Fibroblast of skin of right quadriceps (primary cell): ENCODE measurements at places on chromosomes 6 and 20.

DNA sequence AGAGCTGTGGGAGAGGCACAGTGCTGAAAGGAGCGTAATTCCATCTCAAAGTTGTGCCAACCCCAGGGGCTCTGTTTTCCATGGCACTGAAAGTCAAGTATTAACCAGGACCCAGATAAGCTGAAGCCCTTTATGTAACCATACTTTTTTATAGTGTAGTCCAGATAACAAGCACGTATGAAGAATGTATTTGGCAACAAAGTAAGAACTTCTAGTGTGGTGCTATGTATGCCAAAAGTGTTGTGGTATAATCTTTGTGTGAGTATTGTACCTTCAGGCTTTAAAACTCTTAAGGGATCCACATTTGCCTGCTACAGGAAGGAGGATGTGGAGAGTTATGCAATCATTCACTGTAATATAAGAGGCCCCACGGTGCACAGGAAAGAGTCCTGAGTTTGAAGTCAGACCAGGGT lies 129.4 kb downstream of the IBTK start:
- DNase-seq = peak; percentile 9

DNA sequence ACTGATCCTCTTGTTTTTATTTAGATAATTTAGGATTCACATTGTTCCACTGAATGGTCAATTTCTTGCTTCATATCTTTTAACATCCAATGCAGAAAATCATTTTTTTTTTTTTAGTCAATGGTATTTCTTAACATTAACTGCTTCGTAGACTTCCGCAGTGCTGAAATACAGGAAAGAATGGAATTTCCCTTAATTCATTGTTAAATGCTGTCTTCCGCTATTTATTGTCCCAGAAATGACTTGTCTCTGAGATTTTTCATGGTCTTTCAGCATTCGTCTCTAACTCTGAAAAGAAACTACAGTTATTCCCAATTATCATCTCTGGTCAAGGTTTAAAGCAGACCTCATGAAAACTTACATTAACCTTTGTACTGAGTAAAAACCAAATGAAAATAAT lies 1029.1 kb upstream of the MANEA start:
- DNase-seq = no peak

DNA sequence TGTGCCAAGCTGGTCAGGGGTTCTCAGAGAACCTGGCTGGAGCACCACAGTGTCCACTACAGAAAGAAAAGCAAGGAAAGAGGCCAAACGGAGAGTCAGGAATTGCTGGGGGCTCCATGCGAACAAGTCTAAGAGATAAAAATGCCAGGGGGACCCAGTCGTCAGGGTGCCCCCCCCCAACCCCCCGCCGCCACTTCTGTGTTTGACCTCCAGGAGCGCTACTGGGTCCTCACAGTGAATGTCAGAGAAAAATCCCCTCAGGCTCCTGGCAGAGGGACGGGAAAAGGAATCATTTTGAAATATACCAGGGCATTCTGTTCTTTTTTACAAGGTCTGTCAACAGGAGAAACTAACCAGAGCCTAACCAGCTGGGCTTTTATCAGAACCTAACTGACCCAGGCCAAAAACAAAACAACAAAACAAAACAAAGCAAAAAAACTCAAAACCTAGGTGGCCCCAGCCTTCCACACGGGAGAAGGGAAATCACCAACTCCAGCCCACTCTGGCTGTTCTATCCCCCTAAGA lies 17.9 kb upstream of the NELFCD start:
- no peak for DNase-seq

DNA sequence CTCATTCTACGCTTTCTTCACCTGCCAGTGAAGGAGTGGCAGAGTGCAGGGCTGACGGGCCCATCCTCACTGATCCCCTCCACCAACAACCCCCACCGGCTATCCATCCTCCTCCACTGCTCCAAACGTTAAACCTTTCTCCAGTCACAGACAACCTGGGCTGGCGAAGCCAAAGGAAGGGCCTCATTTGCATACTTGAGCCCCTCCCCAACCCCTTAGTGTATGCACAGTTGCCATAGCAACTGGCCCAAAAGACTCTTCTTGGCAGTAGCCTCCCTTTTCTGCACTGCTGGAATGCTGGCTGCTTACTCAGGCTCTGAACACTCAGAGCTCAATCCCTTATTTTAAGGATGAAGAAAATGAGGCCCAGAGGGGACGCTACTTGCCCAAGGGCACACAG lies 130.3 kb downstream of the GRM4 start:
- peak; percentile 12 for DNase-seq

- no peak for DNase-seq
Measured at GRCh38 chr6:130120731-130121130, 102.0 kb downstream of the SAMD3 start.

DNA sequence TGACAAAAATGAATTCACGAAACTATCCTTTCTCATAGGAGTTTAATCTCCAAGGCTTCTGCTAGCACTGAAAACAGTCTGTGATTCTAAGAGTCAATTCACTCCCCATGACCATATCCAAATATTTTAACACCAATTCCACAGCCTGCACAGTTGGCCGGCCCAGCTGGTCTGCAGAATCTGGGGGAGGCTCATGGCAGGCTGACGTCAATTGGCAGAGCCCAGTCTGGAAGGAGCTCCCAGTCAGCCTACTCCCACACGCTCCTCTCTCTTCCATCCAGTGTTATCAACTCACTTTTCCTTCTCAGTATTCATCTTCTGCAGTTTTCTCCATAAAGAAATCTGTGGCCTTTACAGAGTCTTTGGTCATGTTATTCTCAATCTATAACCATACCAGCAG lies 111.0 kb downstream of the TBXT start:
- DNase-seq = peak; percentile 15

- no peak for DNase-seq
Measured at GRCh38 chr6:157909282-157909664, 72.4 kb upstream of the SYNJ2 start.

- DNase-seq = peak; percentile 75
Measured at GRCh38 chr6:139891471-139891870, 517.0 kb upstream of the CITED2 start.

GRCh38 chr6:158607411-158608170 lies 37.0 kb downstream of the DYNLT1 start:
- DNase-seq = no peak

- DNase-seq = no peak
Measured at GRCh38 chr6:37060195-37060559, 54.7 kb downstream of the FGD2 start.

DNA sequence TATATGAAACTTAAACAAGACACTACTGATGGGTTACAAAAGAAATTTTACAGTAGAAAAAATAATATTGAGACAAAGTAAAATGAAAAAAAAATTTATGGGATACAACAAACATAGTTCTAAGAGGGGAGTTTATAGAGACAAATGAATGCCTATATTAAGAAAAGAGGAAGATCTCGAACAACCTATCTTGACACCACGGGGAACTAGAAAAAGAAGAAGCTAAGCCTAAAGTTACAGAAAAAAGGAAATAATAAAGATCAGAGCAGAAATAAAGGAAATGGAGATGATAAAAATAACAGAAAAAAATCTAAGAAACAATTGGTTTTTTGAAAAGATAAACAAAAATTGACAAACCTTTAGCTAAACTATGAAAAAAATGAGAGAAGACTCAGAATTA lies 9.1 kb upstream of the ECHDC1 start:
- DNase-seq = no peak

DNA sequence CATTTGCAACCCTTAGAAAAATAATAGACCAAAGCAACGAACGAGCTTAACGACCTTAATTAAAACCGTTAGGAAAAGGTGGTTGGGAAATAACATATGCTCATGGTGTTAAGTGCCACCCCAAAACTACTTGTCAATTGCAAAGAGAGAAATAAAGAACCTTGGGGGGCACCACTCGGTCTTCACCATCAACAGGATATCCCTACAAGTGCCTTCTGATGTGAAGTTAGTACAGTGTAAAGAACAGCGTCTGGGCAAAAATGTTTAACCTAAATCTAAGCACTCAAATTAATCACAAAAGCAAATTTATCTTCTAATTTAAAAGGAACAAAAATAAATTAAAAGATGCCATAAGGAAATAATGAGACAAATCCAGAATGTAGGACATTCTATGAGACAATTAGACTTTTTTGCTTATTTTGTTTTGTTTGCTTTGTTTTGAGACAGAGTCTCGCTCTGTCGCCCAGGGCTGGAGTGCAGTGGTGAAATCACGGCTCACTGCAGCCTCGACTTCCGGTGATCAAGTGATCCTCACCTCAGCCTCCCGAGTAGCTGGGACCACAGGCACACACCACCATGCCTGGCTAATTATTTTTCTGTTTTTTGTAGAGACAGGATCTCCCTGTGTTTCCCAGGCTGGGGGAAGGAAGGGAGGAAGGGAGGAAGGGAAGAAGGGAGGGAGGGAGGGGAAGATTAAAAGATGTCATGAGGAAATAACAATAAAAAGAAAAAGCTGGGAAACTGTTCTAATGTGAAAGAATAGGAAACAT lies 41.3 kb upstream of the BTN3A2 start:
- DNase-seq = no peak

DNA sequence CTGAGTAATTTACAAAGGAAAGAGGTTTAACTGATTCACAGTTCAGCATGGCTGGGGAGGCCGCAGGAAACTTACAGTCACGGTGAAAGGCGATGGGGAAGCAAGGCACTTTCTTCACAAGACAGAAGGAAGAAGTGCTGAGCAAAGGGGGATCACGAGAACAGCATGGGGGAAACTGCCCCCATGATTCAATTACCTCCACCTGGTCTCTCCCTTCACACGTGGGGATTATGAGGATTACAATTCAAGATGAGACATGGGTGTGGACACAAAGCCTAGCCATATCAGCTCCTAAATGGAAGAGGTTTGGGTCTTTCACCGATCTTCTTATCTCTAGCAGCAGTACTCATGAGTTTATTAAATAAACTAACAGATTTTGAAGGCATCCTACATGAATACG lies 152.9 kb upstream of the RUNX2 start:
- no peak for DNase-seq

- peak; percentile 3 for DNase-seq
Measured at GRCh38 chr6:124795643-124796463, 166.4 kb upstream of the RNF217 start.

DNA sequence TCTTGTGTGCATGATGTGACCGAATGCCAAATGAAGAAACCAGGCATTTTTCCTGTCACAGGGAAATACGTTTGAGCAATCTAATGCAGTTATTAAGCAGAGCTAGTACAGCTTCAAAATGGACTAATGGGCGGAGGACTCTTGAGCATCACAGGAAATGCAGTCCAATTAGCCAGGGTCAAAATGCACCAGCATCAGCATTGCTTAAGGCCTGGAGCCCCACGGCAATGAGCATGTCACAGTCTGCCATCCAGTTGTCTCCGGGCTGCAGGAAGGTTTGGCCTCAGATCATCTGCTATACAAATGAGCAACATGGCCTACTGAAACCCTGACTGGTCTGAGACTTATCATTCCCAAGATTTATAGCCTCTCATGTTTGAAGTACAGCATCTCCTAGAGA lies 652.1 kb upstream of the SLC35B3 start:
- DNase-seq = no peak

DNA sequence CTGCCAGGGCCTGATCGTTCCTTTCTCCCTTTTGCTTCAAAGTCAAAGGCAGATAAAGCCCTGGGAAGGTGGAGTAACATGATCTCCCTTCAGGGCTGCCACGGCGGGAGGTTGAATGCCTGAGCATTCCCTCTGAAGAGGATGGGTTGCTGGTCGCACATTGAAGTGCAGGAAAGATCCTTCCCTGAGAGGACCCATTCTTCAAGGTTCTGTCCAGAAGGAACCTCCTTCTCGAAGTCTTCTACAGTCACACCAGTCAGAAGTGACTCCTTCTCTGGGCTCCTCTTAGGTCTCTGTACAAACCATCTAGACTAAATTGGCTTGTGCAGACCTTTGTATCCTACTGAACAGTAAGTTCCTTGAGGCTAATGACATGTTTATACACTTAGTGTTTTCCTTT lies 192.6 kb upstream of the VGLL2 start:
- no peak for DNase-seq

- DNase-seq = no peak
Measured at GRCh38 chr20:25008388-25009217, 16.1 kb upstream of the APMAP start.

- no peak for DNase-seq
Measured at GRCh38 chr20:63765082-63765873, 25.7 kb downstream of the SLC2A4RG start.

DNA sequence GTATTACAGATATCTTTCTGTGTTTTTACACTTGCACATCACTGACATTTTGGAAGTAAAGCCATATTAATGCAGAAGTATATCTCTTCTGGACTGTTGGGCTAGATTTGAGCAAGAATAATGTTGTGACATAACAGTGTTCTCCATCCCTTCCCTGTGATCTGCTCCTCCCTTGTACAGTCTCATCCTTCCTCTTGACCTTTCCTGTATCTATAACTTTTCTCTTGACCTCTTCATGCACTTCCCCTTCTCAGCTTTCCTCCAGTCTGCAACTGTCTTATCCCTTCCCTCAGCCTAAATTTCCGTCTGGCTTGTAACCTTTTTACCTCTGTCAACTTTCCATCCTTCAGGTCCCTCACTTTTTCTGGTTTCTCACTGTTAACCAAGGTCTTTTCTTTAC lies 29.8 kb downstream of the NCOA3 start:
- DNase-seq = no peak

DNA sequence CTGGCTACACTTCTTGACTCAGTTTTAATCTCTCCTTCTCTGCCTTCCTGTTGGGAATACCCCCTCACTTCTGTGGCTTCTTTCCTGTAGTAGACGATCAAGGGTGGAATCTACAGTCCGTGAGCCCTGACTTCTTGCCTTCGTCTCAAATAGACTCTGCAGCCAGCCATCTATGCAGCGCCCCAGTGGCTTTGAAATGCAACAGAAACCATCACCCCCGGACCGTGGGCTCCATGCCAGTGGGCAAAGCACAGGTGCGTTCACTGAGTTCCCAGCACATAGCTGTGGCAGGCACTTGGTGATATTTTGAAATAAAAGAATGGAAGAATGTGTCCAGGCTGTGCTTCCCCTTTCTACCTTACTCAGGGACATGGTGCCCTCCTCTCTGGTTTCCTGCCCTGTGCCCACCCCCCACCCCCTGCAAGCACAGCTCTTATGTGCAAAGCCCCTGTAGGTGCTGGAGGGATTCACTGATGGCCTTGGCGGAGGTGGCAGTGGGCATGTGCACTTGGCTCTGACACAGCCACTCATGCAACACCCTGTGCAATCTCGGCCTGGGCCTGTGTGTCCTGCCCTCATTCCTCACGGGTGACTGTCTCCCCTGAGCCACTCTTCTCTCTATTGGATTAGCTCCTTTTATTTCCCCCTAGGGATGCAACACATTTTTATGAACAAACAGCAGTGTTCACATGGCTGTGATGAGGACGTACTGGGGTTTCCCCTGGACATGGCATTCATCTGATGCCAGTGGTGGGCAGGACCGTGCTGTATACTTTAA lies 5.5 kb upstream of the CDSN start:
- peak; percentile 75 for DNase-seq

DNA sequence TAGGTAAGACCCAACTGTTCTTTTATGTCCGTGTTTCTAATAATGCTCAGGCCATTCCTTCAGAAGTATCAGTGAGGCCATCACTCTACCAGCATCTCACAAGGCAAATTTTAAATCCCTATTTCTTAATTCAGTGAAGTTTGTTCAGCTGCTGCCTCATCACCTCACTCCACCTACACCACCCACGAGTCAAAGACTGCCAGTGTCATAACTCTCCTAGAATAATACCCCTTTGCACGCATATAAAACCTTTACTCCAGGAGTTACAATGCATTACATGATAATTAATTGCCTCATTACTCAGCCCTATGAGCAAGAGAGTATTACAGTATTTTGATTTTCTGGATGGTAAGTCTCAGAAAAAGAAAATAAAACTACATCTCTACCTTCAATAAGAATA lies 793.6 kb downstream of the TFAP2A start:
- no peak for DNase-seq
